Gastrocnemius medialis (tissue), 4 donors: ENCODE measurements at places on chromosomes 3 and 15. TPM values are rescaled to one million over a fixed set of nuclear protein-coding genes. Genes with fewer than 3 reads are reported as not detected.
A peak's percentile ranks its signal among the peaks of the same experiment; 100 is the strongest.

DNA sequence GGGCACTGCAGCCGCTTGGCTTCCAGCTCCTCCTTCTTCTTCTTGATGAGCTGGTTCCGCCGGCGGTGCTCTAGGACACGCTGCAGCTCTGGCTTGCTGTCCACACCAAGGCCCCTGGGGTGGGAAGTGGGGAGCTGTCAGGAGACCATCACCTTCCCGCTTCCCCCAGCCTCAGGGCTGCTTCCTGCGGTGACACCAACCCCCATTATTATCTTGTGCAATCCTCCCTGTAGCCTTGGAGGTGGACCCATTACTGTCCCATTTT lies 10.0 kb downstream of the FAM107A start:
- no peaks in the 10 kb centered on the region for H3K36me3 ChIP-seq
- H3K27me3 ChIP-seq = no peaks in the 10 kb centered on the region
- H3K27ac ChIP-seq = no peak overlapping the region
- DNase-seq = no peak
- no peaks in the 10 kb centered on the region for H3K4me1 ChIP-seq

DNA sequence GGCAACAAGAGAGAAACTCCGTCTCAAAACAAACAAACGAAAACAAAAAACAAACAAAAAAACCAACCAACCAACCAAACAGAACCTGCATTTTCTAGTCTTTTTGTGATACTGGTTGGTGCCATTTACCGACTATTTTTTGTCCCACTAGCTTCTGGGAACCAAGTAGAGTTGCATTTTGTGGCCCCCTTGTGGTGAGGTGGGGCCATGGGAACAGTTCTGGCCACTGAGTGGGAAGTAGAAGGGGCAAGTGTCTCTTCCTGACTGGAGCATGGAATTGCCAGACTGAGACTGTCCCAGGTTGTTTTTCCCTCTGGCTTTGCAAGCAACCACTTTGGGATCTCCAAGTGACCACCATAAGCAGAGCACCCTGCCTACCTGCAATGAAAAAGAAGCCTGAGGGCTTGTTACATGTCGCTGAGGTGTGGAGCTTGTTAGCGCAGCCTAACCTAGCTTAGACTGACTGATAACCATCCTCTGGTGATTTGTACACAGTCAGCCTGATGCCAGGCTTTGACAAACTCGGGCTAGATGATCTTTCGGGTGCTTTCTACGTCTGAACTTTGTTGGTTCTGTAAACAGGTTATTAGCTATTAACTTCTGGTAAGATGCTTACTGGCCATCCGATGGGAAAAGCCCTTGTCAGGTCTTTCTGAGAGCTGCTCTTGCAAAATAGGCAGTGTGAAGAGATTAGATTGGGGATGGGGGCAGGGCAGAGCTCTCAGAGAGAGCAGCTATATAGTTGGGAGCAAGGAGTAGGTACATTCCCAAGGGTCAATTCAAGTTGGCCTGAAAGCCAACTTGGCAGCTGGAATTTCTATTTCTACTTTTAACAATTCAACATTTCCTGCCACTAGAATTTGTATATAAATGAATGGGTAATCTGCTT lies 172.2 kb downstream of the SSR3 start:
- no peak overlapping the region for H3K4me3 ChIP-seq
- no peaks in the 10 kb centered on the region for H3K4me1 ChIP-seq
- no peak overlapping the region for H3K27ac ChIP-seq
- H3K36me3 ChIP-seq = no peaks in the 10 kb centered on the region

GRCh38 chr3:15783361-15783969 lies 14.3 kb downstream of the ANKRD28 start:
- peak overlapping the region; percentile 75 for H3K27ac ChIP-seq
- peaks cover 41% of the 10 kb centered on the region for H3K4me1 ChIP-seq
- peak overlapping the region; percentile 43 for H3K4me3 ChIP-seq
- no peaks in the 10 kb centered on the region for H3K27me3 ChIP-seq
- DNase-seq = no peak
- peaks cover 3% of the 10 kb centered on the region for H3K36me3 ChIP-seq

DNA sequence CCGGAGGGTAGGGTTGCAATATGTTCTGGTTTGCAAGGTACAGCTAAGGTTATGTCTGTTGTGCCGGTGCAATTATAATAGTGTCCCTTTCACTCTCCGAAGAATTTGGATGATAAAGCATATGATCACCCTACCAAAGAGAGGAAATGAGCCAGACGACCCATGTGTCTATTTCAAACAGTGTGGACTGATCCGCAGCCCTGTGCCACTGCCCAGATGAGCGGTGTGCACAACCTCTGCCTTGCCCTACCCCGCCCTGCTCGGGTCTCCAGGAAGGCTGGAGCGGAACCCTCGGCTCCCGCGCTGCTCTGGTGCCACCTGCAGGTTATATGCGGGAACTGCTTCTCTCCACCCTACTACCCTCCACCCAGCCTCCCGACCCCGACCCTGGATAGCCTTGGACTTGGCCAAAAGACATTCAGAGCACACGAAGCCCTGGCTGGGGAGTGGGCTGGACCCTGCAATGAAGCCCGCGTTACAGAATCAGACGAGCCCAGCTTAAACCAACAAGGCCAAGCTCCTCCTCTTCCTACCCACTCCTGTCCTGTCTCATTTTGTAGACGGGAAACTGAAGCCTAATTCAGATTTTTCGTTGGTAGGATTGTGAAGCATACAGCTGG lies 68.4 kb upstream of the CHRNB4 start:
- H3K4me1 ChIP-seq = no peaks in the 10 kb centered on the region
- no peak overlapping the region for H3K4me3 ChIP-seq
- no peak overlapping the region for H3K27ac ChIP-seq
- no peaks in the 10 kb centered on the region for H3K27me3 ChIP-seq
- no peaks in the 10 kb centered on the region for H3K36me3 ChIP-seq
- peak; percentile 47 for DNase-seq

DNA sequence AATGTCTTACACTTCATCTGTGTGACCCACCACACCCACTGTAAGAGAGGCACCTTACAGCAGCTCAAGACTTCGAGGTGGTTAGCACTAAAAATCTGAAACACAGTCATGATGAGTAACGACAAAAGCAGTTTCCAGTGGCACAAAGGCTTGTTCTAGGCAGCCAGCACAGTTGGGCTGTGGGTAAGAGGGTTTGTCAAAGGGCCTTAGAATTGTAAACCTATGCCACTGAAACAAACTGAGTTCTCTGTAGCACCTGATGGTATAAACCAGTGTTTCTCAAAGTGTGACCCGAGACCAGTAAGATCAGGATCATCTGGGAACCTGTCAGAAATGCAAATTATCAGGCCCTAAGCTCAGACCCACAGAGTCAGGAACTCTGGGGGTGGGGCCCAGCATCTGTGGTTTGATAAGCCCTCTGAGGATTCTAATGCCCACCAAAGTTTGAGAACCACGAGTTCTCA lies 36.5 kb downstream of the DAPK2 start:
- H3K4me3 ChIP-seq = no peak overlapping the region
- H3K4me1 ChIP-seq = peaks cover 97% of the 10 kb centered on the region
- no peaks in the 10 kb centered on the region for H3K27me3 ChIP-seq
- H3K27ac ChIP-seq = peak overlapping the region; percentile 86
- H3K36me3 ChIP-seq = no peaks in the 10 kb centered on the region

DNA sequence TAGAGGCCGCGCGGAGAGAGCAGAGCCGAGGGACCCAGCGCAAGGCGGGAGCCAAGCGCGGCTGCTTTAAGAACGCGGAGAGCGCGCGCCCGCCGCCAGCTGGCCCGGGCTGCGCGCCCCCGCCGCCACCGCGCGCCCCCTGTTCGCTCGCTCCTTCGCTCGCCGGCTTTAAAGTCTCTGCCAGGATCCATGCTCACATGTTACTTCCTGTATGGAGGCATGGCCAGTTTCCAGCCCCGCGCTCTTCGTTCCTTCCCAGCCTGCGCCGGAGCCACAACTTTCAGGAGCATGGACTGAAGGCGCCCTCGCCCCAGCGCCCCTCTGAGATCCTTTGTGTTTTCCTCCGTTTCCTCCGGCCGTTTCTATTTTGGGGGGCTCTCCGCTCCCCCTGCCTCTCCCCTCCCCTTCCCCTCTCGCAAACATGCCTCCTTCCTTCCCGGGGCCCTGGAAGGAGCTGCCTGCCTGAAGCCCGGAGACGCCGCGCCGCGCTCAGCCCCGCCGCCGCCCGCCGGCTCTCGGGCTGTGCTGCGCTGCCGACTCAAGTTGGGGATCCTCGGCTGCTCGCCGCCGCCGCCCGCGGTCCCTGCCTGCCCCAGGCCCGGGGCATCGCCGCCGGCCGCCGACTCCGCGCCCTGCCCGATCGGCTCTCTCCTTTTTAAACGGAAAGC lies at the start of gene PTPRG:
TSS of gene PTPRG (plus strand) at position 198 of the 668 bp plus-strand sequence. CDS start 717 bp downstream, outside the sequence.
- H3K27ac ChIP-seq = peak within 1 kb of the TSS; percentile 99
- peak within 1 kb of the TSS; percentile 95 for H3K4me3 ChIP-seq
- H3K27me3 ChIP-seq = no peaks in the 10 kb centered on the region
- H3K4me1 ChIP-seq = peaks cover 17% of the 10 kb centered on the region
- peak; percentile 91 for DNase-seq
- H3K36me3 ChIP-seq = no peaks in the 10 kb centered on the region

GRCh38 chr15:56232058-56232457 lies 11.6 kb downstream of the RFX7 start:
- no peak overlapping the region for H3K27ac ChIP-seq
- H3K27me3 ChIP-seq = no peaks in the 10 kb centered on the region
- no peak overlapping the region for H3K4me3 ChIP-seq
- H3K36me3 ChIP-seq = no peaks in the 10 kb centered on the region
- peaks cover 21% of the 10 kb centered on the region for H3K4me1 ChIP-seq

DNA sequence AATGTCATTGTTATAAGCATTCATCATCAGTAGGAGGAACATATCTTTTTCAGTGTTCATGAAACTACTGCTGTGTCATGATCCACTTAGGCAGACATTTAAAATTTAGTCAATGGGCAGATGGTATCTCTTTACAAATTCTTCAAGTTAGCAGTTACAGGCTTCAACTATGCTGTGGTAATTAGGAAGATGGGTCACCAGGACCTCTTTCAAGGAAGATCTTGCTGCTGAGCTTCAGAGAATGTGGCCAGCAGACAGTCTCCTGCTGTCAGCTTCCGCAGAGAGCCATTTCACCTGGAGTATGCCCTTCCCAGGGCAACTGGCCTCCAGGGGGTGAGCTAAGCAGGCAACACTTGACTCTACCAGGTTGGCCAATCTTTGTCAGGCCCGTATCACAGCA lies 19.4 kb downstream of the IFT57 start:
- H3K36me3 ChIP-seq = peaks cover 4% of the 10 kb centered on the region
- no peaks in the 10 kb centered on the region for H3K27me3 ChIP-seq
- H3K4me3 ChIP-seq = no peak overlapping the region
- no peak for DNase-seq
- no peaks in the 10 kb centered on the region for H3K4me1 ChIP-seq

- H3K36me3 ChIP-seq = no peaks in the 10 kb centered on the region
- H3K27ac ChIP-seq = no peak overlapping the region
- DNase-seq = no peak
- H3K4me1 ChIP-seq = no peaks in the 10 kb centered on the region
- no peak overlapping the region for H3K4me3 ChIP-seq
Observed at GRCh38 chr3:145286937-145287336, 874.0 kb downstream of the PLOD2 start.

DNA sequence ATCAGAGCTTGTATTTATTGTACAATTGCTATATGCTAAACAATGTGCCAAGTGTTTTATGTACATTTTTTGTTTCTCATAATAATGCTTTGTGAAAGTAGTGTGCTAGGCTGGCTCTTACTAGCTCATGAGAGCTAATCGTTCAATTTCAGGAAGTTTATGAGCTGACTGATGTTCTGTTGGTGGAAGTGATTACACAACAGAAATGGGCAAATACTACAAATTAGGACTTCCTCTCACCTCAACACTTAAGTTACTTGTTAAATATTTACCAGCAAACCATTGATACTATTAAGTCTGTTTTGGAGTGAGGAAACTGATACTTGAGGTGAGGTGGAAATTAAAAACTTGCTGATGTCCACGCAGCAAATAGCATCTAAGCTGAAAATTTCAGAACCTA lies 32.3 kb downstream of the SLC9C1 start:
- DNase-seq = no peak
- H3K4me1 ChIP-seq = no peaks in the 10 kb centered on the region
- H3K4me3 ChIP-seq = no peak overlapping the region
- H3K27ac ChIP-seq = no peak overlapping the region

DNA sequence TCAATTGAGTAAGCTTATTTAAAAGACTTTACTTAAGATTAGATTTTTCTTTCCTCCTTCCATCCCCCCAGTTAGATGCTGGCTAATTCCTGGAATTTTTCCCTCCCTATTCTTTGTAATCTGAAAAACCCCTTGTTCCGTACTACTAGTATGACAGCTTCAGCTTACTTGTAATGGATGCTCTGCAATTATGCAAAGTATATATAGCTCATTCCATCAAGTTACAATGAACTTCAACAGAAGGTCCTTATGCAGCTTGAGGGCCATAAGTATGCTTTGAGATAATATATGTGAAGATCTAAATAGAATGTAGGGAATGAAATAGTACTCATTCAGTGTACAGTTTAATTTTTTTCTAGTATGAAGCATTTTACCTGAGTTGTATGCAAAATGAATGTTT lies 398.3 kb upstream of the NAALADL2 start:
- no peak overlapping the region for H3K4me3 ChIP-seq
- no peaks in the 10 kb centered on the region for H3K36me3 ChIP-seq
- no peak overlapping the region for H3K27ac ChIP-seq

- peak overlapping the region; percentile 15 for H3K4me3 ChIP-seq
- no peak for DNase-seq
- no peaks in the 10 kb centered on the region for H3K36me3 ChIP-seq
- H3K4me1 ChIP-seq = peaks cover 35% of the 10 kb centered on the region
Observed at GRCh38 chr3:29758434-29759322, 477.8 kb downstream of the RBMS3 start.

GRCh38 chr3:180409170-180409569 lies 192.8 kb upstream of the TTC14 start:
- H3K27me3 ChIP-seq = no peaks in the 10 kb centered on the region
- no peak overlapping the region for H3K4me3 ChIP-seq
- H3K27ac ChIP-seq = no peak overlapping the region
- DNase-seq = no peak
- no peaks in the 10 kb centered on the region for H3K36me3 ChIP-seq
- no peaks in the 10 kb centered on the region for H3K4me1 ChIP-seq

GRCh38 chr3:194974468-194975135 lies 288.9 kb downstream of the FAM43A start:
- DNase-seq = no peak
- peaks cover 5% of the 10 kb centered on the region for H3K4me1 ChIP-seq
- no peak overlapping the region for H3K27ac ChIP-seq
- H3K36me3 ChIP-seq = no peaks in the 10 kb centered on the region
- H3K4me3 ChIP-seq = no peak overlapping the region
- H3K27me3 ChIP-seq = no peaks in the 10 kb centered on the region

- H3K4me3 ChIP-seq = no peak overlapping the region
- no peak overlapping the region for H3K27ac ChIP-seq
- H3K27me3 ChIP-seq = no peaks in the 10 kb centered on the region
Observed at GRCh38 chr3:29441422-29441821, 160.6 kb downstream of the RBMS3 start.

- no peak overlapping the region for H3K4me3 ChIP-seq
- no peaks in the 10 kb centered on the region for H3K4me1 ChIP-seq
- H3K27me3 ChIP-seq = no peaks in the 10 kb centered on the region
- DNase-seq = no peak
Observed at GRCh38 chr15:48941904-48942303, 21.8 kb downstream of the SHC4 start.

MESP2 gene
- not detected for total RNA-seq

SERPINI2 gene
- not detected for total RNA-seq

SMCO1 gene
- total RNA-seq = 1.7 TPM

CHRM5 gene
- not detected for total RNA-seq

CLEC3B gene
- 18.3 TPM for total RNA-seq

EXD1 gene
- total RNA-seq = not detected

NTRK3 gene
- total RNA-seq = 0.61 TPM

ZWILCH gene
- 10.6 TPM for total RNA-seq

PFN2 gene
- total RNA-seq = 152 TPM

RASL12 gene
- 3.7 TPM for total RNA-seq

FANCD2OS gene
- total RNA-seq = not detected
